GM04503 (cell line): ENCODE measurements at places on chromosomes 4 and X.

- DNase-seq = no peak
Observed at GRCh38 chr4:169956091-169956843, 69.9 kb downstream of the MFAP3L start.

DNA sequence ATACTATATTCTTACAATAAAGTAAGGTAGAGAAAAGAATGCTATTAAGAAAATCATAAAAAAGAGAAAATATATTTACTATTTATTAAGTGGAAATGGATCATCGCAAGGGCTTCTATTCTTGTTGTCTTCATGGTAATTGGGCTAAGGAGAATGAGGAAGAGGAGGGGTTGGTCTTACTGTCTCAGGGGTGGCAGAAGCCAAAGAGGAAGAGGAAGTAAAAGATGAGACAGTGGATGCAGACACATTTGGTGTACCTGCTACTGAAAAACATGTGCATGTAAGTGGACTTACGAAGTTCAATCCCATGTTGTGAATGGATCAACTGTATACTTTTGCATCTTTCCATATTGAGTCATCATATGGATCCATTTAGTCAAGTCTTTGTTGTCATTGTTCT, 1502.1 kb upstream of the ADGRL3 start:
- no peak for DNase-seq

DNA sequence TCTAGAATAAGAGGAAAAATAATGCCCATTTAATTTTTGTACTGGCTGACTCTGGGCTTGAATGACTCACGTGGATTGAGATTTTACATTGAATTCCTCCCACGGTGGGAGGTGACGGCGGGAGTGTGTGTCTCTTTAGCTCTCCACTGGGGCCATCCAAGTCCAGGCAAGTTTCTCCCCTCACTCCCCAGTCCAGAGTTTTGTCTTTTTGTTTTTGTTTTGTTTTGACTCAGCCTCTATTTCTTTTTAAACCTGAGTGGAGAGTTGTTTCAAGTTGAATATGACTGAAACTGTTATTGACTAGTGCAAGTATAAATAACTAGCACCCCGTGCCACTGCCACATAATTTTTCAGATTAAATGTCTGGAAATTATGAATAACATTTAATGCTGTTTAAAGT, 13.6 kb downstream of the CHST7 start:
- DNase-seq = no peak

DNA sequence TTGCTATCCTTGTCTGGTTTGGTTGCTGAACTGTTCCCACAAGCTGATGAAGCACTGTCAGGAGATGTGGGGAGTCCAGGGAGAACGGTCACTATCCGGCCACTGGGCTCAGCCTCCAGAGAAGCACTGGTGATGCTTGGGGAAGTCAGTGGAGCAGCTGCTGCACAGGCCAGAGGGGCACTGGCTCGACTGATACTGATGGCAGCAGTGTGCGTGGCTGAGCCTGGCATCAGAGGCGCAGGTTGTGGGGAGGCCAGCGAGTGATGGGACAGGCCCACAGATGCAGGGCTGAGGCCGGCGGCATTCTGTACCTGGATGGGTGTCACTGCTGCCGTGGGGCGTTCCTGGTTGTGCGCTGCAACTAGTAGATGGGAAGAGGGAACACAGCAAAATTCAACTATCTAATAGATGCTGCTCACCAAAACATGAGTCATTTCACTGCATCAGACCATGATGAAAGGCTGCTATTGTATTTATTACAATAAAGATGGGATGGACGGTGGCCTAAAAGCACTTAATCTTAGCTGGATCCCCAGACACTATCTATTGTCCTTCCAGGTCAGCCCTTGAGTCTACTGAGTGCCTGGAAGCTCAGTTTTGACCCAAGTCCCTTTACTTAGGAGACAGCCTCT, 106.3 kb upstream of the CBR4 start:
- DNase-seq = no peak

DNA sequence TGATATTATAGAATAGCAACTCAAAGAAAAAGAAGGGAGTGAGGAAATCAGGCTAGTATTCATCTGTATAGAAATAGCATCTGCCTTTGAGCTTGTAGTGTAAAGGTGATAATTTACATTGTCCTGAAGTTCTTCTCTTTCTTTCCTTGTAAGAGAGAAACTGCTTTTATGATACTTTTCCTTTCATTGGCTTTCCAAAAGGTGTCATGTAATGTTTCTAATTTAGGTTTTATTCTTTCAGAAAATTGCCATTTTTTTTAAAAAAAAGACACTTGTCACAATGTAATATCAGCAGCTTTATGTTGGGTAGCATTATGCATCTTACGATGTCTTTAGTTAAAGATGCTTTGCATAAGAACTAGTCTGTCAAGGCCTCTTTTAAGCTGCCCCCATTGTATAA, 1153.8 kb upstream of the PCDH7 start:
- DNase-seq = no peak

DNA sequence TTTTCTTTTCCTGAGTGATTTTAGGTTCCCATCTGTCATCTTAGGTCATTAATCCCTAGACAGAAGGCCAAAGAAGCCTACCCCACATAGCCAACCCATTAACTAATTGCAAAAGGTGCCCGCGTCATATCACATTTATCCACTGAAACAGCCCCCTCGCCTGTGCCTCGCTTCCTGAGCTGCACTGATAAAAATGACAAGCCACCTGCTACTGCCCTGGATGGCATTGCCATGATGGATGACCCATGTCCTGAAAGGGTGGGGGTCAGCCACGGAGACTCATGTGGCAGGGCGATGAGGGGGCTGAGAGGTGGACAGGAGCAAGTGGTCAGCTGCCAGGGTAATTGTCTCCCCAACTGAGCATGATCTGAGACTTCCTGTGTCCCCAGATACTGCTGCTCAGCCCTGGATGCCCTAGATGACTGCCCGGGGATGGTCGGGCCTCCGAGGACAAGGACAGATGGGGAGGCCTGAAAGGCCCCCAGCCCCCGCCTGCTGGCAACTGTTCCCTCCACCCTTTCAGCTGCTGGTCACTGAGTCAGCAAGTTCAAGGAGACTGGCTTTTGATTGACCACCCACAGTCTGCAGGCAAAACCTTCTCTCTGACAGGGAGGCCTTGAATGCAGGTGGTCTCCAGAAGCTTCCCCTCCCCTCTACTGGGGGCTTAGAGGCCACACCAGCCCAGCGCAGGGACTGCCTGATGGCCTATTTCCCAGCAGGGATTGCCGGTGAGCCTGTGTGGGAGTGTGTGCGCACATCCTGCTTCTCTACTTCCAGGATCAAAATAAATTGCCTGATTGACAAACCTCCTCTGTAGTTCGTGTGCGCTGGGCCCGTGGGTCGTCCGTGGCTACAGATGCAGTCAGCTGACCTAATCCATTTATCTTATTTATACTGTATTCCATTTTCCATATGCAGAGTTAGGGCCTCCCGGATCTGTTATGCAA, 496.3 kb downstream of the BCOR start:
- DNase-seq = no peak

- DNase-seq = no peak
Observed at GRCh38 chr4:74292111-74292870, 16.0 kb upstream of the EPGN start.
